Fibroblast of the conjunctiva (primary cell): ENCODE measurements at places on chromosomes 7 and 10.
A peak's percentile ranks its signal among the peaks of the same experiment; 100 is the strongest.

DNA sequence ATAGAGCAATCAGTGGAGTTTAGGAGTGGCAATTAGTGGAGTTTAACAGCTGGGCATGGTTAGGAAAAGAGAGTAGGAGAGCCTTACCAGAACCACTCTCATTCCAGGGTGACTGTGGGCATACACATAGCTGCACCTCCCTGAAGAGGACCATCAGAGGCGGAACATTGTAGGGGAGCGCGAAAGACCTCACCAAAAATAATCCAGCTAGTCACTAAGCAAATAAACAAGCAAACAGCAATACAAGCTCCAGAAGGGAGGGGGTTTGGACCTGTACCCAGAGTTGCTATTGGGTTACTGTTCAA is 4.1 kb upstream of the NACAD start:
- DNase-seq = no peak

GRCh38 chr10:28241741-28242399 is 61.0 kb downstream of the MPP7 start:
- peak; percentile 53 for DNase-seq

- no peak for DNase-seq
Observed at GRCh38 chr10:29596356-29596755, 38.4 kb downstream of the SVIL start.

- no peak for DNase-seq
Observed at GRCh38 chr10:96463562-96463961, 50.2 kb downstream of the TLL2 start.

- DNase-seq = no peak
Observed at GRCh38 chr10:77513781-77514331, 123.8 kb downstream of the KCNMA1 start.

DNA sequence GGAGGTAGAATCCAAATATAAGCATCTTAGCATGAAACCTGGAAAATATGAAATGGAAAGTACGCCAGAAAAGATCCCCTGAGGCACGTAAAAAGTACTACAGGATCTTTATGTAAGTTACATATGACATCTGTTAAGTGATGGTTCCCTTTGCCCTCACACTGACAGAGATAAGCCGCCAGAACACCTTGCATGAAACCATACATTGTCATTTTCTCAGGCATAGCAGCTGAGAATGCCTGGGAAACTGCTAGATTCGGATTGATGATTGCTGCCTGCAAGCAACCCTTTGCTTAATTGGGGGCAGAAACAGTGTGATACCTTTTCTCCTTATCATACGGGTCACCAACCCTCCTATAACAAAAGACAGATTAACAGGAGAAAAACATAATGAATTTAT is 826.6 kb upstream of the LRRN3 start:
- DNase-seq = no peak

DNA sequence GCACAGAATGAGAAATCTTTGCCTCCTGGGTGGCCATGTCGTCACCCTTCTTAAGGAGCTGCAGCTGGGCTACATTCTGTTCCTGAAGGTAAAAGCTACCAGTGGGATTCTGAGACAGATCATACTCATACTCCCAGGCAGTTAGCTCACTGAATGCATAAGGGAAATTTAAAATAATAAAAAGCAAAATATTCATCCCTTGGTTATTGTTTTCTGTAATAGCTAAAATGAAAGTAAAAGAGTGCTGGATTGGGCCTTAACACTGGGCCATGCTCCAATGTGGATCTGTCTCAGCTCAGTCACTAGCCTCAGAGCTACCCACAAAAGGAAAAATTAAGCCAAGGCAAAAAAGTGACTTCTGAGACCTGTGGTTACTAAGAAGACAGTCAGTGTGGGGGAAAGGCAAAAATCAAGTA is 8.9 kb upstream of the DYNC2I1 start:
- no peak for DNase-seq

DNA sequence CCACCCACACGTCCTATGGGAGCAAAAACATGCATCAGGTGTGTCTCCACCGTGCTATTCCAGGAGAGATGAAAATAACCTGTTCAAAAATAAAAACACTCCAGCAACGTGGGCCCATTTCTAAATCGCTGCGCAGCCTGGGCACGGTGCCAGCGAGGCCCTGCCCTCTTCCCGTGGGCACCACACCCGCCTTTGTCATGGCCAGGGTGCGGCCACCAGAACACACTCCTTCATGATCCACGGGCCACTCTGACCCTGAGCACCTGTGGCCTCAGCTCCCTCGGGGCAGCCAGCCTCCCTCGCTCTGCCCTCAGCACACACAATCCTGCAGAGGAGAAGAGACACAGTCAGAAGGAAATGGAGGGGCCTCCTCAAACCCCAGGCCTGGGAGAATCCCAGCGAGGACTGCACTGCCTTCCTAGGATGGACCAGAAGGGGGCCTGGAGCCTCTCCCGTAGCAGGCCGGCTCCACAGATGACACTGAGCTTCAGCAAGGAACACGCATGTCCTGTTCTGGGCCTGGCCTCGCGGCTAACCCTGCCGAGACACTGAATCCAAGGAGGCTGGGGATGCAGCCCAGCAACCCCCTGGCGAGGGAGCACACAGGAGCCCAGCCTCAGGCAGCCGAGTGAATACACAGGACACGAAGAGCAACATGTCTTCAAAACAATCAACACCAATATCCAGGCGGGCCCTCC is 169.0 kb downstream of the MAD1L1 start:
- no peak for DNase-seq

GRCh38 chr10:35140727-35141126 is 14.1 kb downstream of the CREM start:
- no peak for DNase-seq

GRCh38 chr7:48742079-48742798 is 182.1 kb upstream of the CDC14C start:
- DNase-seq = no peak

- DNase-seq = no peak
Observed at GRCh38 chr7:154912871-154913637, 89.9 kb downstream of the PAXIP1 start.

DNA sequence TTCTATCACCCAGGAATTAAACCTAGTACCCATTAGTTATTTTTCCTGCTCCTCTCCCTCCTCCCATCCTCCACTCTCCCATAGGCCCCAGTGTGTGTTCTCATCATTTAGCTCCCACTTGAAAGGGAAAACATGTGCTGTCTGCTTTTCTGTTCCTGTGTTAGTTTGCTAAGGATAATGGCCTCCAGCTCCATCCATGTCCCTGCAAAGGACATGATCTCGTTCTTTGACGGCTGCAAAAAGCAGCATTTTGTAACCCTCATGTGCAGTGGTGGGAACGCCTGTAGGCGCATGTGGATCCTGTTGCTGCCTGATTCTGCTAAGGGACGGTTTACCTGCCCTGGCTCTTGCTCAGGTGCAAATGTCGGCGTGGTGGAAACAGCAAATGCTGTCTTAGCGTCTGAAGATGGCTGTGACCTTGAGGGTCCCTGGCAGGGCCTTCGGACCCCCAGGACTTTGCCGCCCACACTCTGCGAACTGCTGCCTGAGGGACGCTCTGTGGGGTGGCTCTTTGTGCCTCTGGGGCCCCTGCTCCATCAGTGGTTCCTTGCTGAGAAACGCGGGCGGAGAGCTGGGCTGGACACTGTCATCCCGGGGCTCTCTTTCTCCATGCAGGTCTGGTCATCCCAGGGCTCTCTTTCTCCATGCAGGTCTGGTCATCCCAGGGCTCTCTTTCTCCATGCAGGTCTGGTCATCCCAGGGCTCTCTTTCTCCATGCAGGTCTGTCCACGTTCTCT is 5.6 kb upstream of the MTG1 start:
- no peak for DNase-seq

DNA sequence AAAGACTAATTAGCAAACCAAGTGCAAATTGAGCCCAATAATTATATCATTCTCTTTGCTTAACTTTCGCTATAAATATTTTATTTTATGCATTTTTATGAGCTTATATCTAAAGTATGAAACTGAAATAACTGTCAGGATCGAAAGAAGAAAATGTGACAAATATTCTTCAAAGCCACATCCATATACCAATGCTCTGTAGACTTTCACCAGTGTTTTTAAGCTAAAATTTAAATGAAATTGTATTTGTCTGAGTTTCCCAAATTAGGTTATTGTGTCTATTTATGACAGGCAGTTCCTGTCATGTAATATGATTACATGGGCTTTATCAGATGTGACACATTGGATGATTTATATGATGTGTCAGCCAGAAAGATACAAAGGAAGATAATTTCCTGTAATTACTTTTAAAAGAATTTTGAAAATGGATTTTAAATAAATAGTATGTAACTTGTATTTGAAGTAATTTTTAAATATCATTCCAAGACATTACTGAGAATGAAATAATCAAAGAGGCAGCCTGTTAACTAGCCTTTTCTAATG is 317.9 kb upstream of the KLF6 start:
- DNase-seq = no peak

DNA sequence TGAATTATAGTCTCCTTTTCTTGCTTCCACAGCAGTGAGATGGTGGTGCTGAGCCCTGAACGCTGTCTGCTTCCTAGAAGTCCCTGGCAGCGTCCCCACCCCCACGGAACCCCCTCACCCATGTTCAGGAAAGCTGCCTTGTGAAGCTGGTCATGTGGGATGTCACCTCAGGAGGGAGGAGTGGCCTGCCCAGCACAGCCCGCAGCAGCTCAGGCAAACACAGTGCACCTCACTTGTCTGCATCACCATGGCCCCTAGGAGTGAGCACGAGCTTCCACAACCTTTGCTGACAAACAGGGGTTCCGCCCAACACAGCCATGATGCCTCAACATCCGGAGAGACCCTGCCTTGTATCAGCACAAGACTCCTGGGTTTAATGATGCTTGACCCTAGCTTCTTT is 508.9 kb downstream of the RPS24 start:
- DNase-seq = no peak

DNA sequence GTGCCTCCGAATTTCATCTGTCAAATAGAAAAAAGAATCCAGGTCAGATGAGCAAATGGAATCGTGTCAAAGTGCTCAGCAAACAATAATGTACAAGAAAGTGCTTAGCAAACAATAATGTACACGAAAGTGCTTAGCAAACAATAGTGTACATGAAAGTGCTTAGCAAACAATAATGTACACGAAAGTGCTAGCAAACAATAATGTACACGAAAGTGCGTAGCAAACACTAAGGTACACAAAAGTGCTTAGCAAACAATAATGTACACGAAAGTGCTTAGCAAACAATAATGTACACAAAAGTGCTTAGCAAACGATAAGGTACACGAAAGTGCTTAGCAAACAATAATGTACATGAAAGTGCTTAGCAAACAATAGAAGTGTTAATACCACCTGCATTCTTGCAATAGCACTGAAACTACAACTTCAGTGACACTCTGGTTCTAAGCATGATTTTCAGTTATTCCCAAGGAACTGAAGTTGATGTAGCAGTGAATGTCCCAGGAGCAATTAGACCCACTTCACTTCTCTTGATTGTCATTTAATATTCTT is 33.4 kb upstream of the MYL10 start:
- no peak for DNase-seq

- no peak for DNase-seq
Observed at GRCh38 chr10:112985690-112986543, 35.9 kb downstream of the TCF7L2 start.

DNA sequence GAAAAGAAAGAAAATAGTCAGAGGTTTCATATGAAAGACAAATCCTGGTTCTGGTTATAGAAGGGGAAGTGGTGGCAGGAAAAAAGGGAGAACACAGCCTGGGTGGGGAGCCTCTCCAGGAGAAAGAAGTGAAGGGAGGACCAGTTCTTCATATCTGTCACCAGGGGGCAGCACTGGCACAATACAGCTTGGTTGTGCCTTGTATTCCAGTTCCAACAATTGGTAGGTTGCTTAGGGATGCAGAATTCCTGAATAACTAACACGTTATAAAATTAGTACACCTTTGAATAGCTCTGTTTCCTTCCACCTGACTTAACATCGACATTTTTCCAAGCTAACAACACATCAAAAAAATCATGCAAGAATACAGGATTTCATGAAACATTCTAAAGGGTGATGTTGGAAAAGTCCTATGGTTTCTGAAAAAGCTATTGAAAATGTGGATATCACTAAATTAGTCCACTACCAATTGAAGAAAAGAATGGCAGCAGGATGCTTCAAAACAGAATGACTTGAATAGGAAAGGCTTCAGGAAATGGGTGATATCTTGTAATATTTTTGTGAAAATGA is 52.9 kb downstream of the CYP26A1 start:
- no peak for DNase-seq

- DNase-seq = no peak
Observed at GRCh38 chr7:3648276-3648675, 347.2 kb downstream of the SDK1 start.

GRCh38 chr10:110508806-110509544 is 11.3 kb downstream of the DUSP5 start:
- DNase-seq = no peak

GRCh38 chr7:119783799-119784198 is 489.2 kb upstream of the KCND2 start:
- peak; percentile 5 for DNase-seq

DNA sequence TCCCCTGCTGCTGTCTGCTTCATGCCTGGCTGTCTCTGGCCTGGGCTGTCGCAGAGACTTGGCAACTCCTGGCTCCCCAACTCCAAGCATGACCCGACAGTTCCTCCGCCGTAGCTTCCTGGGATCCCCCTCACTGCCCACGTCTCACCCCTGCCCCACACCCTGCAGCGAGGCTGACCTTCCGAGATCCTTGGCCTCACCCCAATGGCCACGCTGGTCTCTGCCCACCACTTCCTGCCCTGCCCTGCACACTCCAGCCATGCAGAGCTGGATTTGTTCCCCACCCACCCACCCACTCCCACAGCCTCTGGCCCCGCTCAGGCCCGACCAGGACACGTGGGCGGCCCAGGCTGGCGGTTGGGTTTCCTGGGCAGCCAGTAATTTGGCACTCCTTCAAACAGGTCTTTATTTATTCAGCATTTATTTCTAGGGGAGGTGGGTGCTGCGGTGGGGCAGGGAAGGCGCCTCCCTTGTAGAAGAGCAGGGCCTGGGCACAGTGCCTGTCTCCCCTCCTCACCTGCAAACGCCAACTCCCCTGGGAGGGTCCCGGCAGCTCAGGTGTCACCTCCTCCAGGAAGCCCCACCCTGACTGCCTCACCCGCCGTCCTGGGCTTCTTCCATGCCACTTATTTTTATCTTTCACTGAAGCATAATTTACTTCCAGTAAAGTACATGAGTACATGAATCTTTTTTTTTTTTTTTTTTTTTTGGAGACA is 25.5 kb downstream of the GTF2IRD1 start:
- no peak for DNase-seq

GRCh38 chr7:115910541-115911164 is 119.9 kb downstream of the TFEC start:
- DNase-seq = peak; percentile 26

GRCh38 chr7:122544463-122544862 is 154.5 kb downstream of the RNF133 start:
- DNase-seq = no peak

DNA sequence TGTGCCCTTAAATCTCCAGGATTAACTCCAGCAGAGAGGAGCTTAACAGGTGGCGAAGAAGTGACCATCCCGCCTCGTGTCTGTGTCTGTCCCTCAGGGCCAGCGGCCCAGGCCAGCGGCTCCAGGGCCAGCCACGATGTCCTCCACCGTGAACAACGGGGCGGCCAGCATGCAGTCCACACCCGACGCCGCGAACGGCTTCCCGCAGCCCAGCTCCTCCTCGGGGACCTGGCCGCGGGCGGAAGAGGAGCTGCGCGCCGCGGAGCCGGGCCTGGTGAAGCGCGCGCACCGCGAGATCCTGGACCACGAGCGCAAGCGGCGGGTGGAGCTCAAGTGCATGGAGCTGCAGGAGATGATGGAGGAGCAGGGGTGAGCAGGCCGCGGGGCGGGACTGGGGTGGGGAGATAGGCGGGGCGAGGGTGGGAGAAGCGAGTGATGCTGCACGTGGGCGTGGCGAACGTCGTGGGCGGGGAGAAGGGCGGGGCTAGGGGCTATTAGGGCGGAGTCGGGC is 33.3 kb downstream of the SRRM3 start:
- peak; percentile 66 for DNase-seq
